Daoy (cell line): ENCODE measurements at places on chromosomes 4 and X.

GRCh38 chrX:291411-291901 lies 10.3 kb downstream of the PLCXD1 start:
- DNase-seq: no peak

GRCh38 chr4:6357476-6357875 lies 87.8 kb downstream of the WFS1 start:
- no peak for DNase-seq

DNA sequence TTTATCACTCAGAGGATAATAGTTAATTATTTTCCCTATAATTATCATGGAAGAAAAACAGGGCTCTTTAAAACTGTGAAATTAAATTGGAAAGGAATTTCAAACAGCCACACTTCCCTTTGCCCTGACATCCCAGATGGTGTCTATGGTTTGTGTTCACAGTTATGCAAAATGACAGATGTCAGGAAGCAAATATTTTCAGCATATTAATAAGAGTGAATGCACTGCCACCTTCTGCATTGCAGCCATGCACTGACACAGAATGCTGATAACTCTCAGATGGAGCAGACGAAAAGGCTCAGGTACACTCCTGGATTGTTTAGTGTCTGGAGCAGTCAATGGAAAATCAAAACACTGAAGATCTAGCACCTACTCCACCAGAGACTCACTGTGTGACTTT lies 57.6 kb downstream of the RWDD4 start:
- DNase-seq: no peak

DNA sequence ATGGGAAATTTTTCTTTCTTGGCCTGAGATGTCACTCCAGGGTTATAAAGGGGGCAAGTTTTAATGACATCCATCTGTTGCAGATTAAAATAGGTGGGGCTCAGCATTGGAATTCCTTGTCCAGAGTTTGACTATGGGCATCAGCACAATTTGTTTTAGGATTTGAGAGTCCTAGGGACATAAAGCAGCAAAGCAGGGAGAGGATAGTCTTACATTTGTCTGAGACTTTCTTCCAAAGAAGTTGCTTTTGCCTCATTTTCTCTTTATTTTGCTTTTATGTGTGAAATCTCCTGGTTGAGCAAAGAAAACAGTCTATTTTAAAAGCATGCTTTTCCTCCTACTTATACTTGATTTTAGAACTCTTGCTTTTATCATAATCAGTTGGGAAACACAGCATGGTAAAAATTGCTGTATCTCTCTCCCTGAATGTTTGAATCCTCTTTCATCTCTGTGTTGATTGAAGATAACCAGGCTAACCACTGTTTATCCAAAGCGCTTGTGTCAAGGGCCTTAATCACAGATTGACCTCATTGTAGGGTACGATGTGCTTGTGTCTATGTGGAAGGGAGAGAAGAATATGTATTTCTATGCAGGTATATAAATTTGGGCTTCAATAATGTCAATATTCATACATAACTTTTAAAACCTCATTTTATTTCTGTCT lies 121.5 kb downstream of the ANK2 start:
- DNase-seq: no peak

DNA sequence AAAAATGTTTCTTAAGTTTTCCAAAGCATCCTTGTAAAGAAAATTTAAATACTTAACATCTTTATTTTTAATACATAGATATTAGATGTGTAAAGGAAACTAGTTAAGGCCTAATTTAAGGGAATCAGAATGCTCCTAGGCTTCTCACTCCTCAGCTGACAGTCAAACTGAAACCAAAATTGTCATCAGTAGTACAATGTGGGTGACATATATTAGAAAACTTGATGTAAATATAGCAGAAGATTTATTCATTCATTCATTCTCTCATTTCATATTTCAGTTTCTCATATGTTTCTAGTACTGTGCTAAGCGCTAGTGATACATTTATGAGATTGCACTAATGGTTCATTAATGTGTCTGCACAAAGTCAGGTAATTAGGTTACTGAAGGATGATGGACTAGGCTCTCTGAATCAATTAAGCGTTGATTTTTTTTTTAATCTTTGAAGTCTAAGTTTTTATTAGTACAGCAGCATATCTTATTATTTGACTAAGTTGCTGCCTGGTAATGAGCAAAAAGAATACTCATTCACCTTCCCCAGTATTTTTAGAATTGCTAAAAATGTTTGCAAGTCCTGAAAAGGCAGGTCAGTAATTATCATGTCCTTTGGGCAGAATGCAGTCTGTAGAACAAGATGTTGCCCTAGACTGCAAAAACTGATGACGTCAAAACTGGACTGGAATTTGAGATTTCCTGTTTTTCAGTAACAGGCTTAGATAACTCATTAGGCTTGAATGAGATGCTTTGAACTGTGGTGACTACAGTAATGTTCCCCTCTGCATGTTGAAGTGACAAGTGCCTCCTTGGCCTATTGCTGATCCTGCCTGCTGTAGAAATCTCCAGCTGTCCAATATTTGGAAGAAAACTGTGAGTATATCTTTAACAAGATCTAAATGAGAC lies 128.7 kb downstream of the ARHGAP24 start:
- DNase-seq: no peak

- DNase-seq: no peak
Observed at GRCh38 chrX:132689612-132690563, 201.1 kb upstream of the MBNL3 start.

DNA sequence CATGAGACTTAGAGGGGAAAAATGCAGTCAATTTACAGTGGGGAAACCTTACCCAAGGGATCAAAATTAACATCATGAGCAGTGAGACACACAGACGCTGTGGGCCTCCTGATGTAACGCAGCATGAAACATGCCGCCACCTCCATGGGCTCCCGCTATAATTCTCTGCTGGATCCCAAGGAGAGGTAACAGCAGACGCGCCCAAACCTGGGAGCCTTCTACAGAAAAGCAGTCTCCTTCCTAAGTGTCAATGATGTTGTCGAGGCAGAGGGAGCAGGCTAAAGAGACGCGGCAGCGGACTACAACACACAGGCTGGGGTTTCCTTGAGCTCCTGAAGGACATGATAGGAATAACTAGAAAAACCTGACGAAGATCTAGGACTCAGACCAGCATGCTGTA lies 142.3 kb downstream of the AFAP1 start:
- DNase-seq: no peak

GRCh38 chrX:39856472-39857121 lies 241.2 kb downstream of the BCOR start:
- no peak for DNase-seq

- DNase-seq: no peak
Observed at GRCh38 chrX:20300822-20301221, 34.1 kb upstream of the RPS6KA3 start.

- no peak for DNase-seq
Observed at GRCh38 chr4:150744570-150744969, 162.6 kb downstream of the MAB21L2 start.

DNA sequence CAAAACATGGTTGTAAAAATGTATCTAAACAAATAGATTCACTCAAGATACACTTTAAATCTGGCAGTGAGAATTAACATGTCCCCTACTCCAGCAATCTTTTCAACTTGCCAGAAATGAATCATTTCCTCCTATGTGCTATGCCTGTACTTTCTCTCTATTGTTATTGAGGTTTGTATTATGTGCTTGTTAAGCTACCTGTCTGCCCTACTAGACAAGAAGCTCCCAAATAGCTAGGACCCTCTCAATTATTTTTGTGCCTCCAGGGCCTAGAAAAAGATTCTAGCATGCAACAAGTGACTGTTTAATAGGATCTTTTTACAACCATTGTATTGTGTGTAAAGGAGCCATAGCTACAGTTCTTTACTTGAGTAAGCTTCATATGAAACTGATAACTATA lies 3.5 kb upstream of the SAP30 start:
- no peak for DNase-seq

- DNase-seq: no peak
Observed at GRCh38 chrX:56499372-56499771, 64.1 kb upstream of the UBQLN2 start.

- DNase-seq: peak; percentile 13
Observed at GRCh38 chrX:33379839-33380238, 168.5 kb upstream of the DMD start.

GRCh38 chr4:144663834-144664475 lies 18.0 kb downstream of the HHIP start:
- no peak for DNase-seq

DNA sequence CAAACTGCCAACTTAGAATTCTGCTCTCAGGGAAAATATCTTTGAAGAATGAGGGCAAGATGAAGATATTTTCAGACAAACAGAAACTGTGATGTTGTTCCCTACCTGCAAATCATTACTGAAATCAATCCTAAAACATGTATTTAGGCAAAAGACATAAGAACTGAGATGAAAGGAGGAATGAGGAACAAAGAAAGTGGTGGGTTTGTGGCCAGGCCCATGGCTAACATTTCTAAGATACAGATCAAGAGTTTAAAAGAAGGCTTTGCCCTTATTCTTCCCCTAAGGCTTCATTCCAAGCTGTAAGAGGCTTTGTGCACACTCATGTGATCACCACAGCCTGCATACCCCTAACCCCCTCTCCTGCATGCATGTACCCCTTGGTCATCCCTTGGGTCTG lies 46.5 kb downstream of the ADGRG2 start:
- DNase-seq: no peak

GRCh38 chr4:67680581-67681222 lies 20.3 kb downstream of the UBA6 start:
- no peak for DNase-seq

- peak; percentile 58 for DNase-seq
Observed at GRCh38 chr4:137510557-137511265, 21.6 kb downstream of the PCDH18 start.

- no peak for DNase-seq
Observed at GRCh38 chrX:23786268-23786815, 3.4 kb downstream of the SAT1 start.

DNA sequence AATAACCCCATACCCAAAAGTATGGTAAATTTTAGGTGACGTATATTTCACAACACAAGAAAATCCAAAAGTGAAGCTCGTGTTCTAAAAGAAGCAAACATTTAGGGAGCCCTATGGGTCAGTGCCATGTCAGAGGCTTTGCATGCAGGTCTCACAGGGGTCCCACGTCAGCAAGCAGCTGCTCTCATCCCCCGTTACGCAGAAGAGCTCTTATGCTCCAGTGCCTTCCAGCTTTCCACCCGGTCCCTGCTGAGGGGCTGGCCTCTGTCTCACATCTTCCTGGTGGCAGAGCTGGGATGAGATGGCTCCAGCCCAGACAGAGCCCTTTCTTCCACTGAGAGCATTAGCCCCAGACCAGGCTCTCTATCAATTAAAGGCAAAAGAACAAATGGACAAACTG lies 82.0 kb downstream of the IRF2 start:
- DNase-seq: no peak

DNA sequence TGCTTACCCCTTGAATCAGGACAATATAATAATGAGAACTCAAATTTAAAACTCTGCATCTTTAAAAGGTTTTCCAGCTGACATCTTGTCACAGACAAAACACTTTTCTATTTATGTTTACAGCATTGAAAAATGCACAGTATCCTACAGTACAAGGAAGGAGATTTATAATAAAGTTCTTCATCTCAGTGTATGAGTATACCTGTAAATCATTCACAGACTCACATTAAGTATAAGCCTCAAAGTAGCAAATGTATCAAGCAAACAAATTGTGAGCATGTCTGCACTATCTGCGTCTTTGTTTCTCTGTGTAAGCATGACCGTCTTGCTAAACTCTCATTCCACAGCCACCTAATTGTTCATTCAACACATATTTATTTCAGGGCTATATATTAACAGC lies 52.8 kb downstream of the PPP1R2C start:
- no peak for DNase-seq

GRCh38 chrX:47844117-47844516 lies 7.4 kb downstream of the ZNF81 start:
- no peak for DNase-seq

- peak; percentile 50 for DNase-seq
Observed at GRCh38 chrX:33211356-33212260, at the start of gene DMD. DMD (minus strand) TSS chrX:33211549; CDS start chrX:33211312, 237 bp downstream.

DNA sequence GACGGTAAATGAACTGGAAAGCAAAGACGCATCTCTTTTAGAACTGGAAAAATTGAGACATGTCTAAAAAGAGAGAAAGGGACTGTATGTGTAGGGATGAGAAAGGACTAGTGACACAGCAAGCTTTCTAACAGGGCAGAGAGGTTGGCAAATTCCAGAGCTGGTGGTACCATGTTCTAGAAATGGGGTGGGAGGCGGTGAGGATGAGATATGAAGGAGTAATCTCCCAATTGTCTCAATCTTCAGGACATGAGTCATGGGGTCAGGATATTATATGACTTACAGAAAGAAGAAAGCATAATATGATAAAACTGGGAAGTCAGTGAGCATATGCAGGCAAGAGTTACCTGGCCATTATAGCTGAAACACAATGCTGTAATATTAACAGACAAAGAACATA lies 14.2 kb downstream of the TAB3 start:
- no peak for DNase-seq

- peak; percentile 70 for DNase-seq
Observed at GRCh38 chr4:146333187-146333894, 119.0 kb downstream of the REELD1 start.

DNA sequence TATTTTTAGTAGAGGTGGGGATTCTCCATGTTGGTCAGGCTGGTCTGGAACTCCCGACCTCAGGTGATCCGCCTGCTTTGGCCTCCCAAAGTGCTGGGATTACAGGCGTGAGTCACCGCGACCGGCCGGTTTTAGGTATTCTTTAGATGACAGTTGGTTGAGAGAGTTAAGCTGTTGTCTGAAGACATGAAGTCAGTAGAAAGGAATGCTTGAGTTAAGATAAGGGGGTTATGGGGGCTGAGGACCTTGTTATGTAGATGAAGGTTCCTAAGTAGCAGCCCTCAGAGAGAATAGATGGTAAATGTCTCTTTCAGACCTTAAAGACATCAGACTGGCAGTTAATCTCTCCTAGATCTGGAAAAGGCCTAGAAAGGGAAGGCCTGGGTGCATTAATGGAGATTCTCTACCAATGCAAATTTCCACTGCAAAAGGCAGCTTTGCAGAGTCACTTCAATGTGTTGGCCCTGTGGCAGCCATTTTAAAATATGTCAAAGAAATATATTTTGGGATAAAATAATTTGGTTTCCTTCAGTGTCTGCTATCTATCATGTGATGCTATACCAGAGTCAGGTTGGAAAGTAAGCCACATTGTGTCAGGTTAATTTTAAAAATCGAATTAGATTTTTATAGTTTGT lies 6.4 kb upstream of the ZNF674 start:
- peak; percentile 61 for DNase-seq

- DNase-seq: no peak
Observed at GRCh38 chr4:11418610-11419009, 10.1 kb downstream of the HS3ST1 start.
